Right ventricle myocardium inferior (tissue), 1 donor: ENCODE measurements at places on chromosomes 3 and 15. TPM values are rescaled to one million over a fixed set of nuclear protein-coding genes. Genes with fewer than 3 reads are reported as not detected.

Gene FOXL2NB
- total RNA-seq = not detected

Gene GMNC
- 4.4 TPM for total RNA-seq

- DNase-seq = no peak
Measured at GRCh38 chr3:83033133-83033532, 1271.7 kb upstream of the GBE1 start.

- DNase-seq = peak; percentile 30
Measured at GRCh38 chr3:10444511-10444910, 60.9 kb downstream of the ATP2B2 start.

GRCh38 chr15:49300856-49301255, 122.2 kb upstream of the FGF7 start:
- no peak for DNase-seq
